Tracheal epithelial cell (primary cell): ENCODE measurements at places on chromosomes 5 and 9. TPM values are rescaled to one million over a fixed set of nuclear protein-coding genes. Genes with fewer than 3 reads are reported as not detected.

TAF1L gene
- under 0.01 TPM in 2 replicates for total RNA-seq

MEIKIN gene
- total RNA-seq, result not detected in 2 replicates

SNCB gene
- total RNA-seq, result not detected in 2 replicates

PPIP5K2 gene
- 24.3 and 25.8 TPM in 2 replicates for total RNA-seq

PRLR gene
- total RNA-seq, result under 0.01 TPM in 1 of 2 replicates, not detected in the other

GRXCR2 gene
- not detected in 2 replicates for total RNA-seq

IFNA21 gene
- total RNA-seq, result not detected in 2 replicates

NOXA1 gene
- total RNA-seq, result 1.9 and 2.2 TPM in 2 replicates

SNCAIP gene
- under 0.01 TPM in 1 of 2 replicates, not detected in the other for total RNA-seq

PCDHGB2 gene
- total RNA-seq, result under 0.01 TPM in 1 of 2 replicates, not detected in the other

LHX2 gene
- total RNA-seq, result not detected in 2 replicates

PHPT1 gene
- 64.6 and 90.8 TPM in 2 replicates for total RNA-seq

IRX1 gene
- total RNA-seq, result 13.0 and 21.3 TPM in 2 replicates
